Right hindlimb (tissue), 1 donor: ENCODE measurements at places on chromosomes 4 and X.

- DNase-seq, result peak; percentile 22
These were observed 13.5 kb downstream of the ASB11 start for GRCh38 chrX:15301924-15302323.

GRCh38 chr4:118280501-118281218 is 72.1 kb downstream of the PRSS12 start:
- DNase-seq, result peak; percentile 67

DNA sequence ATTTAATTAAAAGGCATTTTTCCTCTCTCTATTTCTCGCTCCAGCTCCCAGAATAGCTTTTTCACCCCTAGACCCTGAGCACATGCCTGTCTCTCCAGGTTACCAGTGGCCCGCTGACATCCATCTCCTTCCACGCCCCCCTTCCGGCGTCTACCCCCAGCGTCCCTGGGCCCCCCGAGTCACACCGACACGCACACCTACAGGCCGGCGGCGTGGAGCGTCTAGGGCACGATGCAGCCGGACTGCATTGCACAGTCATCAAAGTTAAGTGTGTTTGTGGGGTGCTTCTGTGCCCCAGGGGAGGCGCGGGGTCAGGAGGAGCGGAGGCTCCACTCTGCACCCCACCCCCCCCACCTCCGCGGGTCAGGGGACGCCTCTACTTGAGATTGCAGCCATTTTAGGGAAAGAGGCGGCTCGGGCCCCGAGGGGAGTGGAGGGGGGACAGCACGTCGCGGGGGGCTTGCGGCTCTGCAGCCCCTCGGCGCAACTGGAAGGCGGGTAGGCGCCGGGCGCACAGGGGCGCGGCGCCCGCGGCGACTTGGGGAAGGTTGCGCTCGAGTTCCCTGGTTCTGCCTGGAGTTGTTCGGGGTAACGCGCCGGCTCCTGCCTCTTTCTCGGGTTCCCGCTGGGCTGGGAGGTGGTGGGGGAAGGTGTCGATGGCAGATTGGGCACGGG is 112.7 kb downstream of the DHX15 start:
- peak; percentile 54 for DNase-seq

DNA sequence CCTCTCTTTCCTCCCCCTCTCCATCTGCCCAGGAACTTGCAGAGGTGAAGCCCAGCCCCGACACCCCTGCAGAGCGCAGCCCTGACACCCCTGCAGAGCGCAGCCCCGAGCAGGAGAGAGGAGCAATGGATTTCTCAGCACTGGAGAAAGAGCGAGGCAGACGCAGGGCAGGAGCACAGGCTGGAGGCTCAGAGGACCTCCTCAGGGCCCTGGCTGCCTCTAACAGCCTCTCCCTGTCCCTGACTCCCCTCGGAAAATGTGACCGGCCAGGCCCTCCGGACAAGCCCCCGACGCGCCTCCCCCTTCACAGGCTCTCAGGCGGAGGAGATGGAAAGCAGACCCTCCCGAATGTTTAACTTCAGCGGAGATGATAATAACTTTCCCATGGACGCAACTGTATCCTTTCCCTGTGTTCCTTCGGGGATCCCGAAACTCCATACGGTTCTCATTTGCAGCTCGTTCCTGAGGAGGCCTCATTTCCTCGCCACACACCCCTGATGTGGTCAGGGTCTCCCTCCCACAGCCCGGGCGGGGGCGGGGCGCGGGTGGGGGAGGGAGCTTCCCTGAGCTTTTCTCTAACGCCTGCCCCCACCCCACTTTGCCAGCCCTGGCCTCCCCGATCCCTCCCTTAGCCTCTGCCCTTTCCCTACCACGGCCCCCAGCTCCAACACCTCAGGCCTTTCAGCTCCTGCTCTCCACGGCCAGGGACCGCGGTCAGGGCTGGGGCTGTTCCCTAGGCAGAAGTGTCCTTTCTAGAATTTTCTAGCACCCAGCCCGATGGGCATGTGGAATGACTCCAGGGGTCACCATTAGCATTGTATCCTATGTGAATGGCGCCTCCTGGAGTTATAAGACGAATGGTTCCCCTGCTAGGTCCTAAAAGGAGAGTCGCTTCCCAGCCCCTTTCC is 201.1 kb upstream of the BCOR start:
- peak; percentile 69 for DNase-seq

DNA sequence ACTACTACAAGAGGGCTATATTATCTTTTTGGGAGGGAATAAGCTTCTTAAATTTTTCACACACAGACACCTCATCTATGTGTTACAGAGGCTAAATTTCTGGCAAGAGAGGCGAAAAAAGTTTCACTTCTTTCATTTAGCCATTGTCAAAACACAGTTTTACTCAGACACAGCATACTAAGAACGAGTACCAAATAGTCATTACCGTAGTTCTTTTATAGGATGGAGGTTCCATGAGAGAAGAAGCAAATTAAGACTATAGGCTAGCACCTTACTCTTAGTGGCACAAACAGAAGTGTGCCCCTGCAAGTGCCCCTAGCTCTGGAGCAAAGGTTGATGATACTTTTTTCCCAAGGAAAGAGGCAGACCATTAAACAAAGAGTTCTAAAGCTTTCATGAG is 26.2 kb downstream of the UGT2B7 start:
- no peak for DNase-seq

GRCh38 chr4:36823199-36823967 is 421.2 kb upstream of the NWD2 start:
- DNase-seq, result no peak

DNA sequence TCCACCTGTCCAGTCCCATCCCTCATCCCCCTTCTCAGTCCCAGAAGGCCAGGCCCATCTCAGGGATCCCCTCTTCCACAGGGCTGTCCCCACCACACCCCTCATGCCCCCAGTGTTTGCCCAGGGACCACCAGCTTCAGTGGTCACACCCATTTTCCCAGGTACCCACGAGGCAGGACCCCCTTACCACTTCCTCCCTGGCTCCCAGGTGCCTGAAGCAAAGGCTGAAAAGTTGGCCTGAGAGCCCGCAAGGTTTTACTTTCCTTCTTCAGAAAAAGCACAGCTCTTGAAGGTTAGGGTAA is 7.8 kb downstream of the TMEM271 start:
- no peak for DNase-seq

GRCh38 chr4:155442267-155443105 is 65.7 kb upstream of the MAP9 start:
- DNase-seq, result peak; percentile 84

- DNase-seq, result peak; percentile 67
These were observed 77.6 kb downstream of the CCKAR start for GRCh38 chr4:26412381-26413372.

DNA sequence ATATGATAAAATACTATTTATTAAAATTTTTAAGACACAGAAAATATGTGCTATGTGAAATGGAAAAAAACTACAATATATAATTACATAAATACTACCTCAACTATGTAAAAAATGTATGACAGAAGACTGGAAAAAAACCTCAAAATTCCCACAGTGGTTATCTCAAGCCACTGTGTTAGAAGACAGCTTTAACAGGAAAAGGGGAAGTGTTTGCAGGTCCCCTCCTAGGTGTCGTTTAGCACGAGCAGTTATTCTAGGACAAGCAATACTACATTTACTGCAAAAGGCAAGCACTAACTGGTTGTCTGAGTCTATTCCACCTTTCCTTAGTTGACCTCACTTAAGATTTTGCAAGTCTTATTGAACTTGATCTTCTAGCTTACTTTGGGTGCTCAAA is 44.9 kb upstream of the PHF8 start:
- DNase-seq, result no peak

GRCh38 chr4:125390126-125390525 is 75.4 kb downstream of the FAT4 start:
- DNase-seq, result no peak

- DNase-seq, result no peak
These were observed 5.9 kb upstream of the STIM2 start for GRCh38 chr4:26854701-26855100.

- DNase-seq, result no peak
These were observed 1.3 kb downstream of the HTR2C start for GRCh38 chrX:114584983-114585842.

GRCh38 chr4:139243448-139244365 is 36.3 kb downstream of the MGARP start:
- DNase-seq, result no peak

DNA sequence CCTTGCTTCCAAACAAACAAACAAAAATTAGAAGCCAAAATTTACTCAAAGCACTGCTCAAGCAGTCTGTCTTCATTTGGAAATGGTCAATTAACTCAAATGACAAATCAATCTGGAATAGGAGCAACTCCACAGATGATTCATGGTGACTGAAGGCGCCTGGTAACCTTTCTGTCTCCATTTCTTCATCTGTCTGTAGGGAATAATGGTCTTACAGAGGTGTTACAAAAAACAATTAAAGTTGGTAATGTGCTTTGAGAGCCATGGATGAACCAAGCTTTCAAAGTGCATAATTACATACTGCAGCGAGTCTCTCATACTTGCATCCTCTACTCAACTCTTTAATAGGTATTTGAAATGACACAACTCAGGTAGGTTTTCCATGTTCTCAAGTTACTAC is 38.3 kb upstream of the STAG2 start:
- DNase-seq, result no peak

DNA sequence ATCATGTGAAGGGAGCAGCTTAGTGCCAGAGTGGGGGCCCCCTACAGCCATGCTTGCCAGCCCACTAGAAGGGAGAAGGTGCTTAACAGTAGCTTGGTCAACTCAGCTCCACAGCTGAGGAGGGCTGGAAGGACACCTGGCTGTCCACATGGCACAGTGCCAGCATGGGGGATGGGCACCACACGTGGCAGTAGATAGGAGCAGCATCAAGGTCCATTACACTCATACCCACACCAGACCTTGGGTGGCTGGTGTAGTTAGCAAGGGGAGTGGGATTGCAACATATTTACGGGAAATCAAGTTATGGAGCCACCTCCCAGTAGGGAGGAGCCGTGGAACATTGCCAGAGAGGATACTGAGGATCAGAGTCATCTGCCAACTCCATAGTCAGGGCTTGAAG is 37.9 kb upstream of the SLC4A4 start:
- DNase-seq, result peak; percentile 21

GRCh38 chrX:12804655-12805054 is 13.4 kb downstream of the PRPS2 start:
- no peak for DNase-seq

DNA sequence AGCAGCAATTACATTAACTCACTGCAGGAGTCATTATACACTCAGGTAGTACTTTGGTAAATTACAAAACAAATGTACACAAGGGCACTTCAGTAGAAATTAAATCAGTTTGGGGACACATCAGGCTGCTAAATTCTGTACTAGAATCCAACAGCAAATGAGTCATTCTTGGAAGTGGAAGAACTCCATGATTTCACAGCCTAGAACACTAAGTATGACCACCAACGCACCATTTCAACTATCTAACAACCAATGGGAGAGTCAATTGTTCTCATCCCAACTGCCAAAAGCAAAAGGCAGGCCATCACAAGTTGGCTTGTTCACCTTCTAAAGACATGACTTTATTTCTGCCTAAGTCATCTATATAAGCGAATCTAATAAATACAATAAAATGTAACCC is 26.6 kb downstream of the PPM1K start:
- DNase-seq, result no peak

DNA sequence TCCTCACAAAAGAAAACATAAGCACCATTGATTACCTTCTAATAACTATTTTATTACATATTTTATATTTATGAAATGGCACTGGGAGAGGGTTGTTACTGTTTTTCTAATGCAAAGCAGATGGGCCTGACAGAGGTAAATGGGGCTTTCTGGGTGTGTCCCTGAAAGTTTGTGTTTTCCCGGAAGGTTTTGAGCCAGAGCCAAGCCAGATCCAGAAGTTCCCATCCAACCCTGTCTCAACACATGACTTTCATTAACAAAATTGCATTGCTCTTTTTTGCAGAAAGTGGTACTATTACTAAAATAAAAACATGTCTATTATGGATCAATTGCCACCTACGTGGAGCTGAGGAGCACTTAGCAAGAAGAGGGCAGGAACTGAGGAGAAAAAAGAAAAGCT is 181.3 kb downstream of the RAB28 start:
- no peak for DNase-seq
